A172 (cell line): ENCODE measurements at places on chromosomes 12 and 14.
A peak's percentile ranks its signal among the peaks of the same experiment; 100 is the strongest.

GRCh38 chr14:31842899-31843298 lies 234.2 kb upstream of the ARHGAP5 start:
- no peak for DNase-seq

DNA sequence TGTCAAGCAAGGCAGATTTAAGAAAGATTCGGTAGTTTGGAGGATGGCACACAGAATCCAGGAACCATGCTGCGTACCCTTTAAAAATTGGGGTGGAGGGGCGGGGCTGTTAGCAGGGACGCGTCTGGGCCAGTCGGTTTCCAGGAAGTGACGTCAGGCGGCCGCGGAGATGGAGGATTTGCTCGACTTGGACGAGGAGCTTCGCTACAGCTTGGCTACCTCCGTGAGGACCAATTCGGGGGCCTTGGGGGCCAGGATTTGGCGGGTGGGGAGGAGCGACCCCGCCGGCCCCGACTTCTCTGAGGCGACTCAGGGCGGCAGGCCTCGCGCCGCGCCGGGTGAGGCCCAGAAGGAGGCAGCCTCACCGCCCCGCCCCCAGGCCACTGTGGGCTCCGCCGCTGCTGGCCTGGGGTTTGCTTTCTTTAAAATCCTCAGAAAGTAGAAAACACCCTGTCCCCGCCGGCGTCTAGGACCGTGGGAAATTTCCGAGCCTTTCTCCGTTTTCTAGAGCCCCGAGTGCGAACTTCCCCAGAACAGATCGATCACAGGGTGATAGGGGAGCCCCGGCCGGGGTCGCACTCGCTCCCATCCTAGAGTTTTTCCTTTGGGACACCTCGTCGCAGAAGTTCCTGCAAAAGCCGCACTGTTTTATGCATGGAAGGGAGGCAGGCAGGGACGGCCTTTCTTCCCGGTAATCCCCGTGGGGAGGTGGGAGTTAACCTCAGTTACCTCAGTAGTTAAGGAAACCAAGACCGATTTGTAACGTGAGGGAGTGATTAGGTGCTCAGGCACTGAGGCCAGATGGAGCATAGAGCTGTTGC lies at the start of gene IFT43:
IFT43 (plus strand) TSS at position 146 of the 821 bp plus-strand sequence; CDS start at position 170, 24 bp downstream.
- peak; percentile 52 for DNase-seq

DNA sequence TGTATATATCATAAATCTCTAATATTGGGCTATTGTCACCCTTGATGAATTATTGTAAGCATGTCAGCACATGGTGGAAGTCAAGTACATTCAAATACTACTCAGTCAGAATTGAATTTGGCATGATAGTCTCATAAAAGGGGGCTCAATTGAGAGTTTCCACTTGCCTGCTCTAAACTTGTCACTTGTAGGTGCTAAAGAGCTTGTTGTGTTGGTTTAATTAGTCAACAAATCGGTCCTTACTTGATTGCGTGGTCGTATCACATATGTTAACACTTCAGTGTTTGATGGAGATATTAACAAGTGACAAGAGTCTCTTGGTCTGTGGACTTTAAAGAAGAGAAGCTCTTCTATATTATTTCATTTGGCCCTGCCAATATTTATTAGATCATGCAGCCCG lies 81.1 kb downstream of the NKX2-1 start:
- no peak for DNase-seq

- DNase-seq, result peak; percentile 67
Observed at GRCh38 chr14:65281991-65282895, 130.3 kb upstream of the FUT8 start.

GRCh38 chr12:9760699-9761418 lies at the start of gene CD69:
CD69 (minus strand) TSS chr12:9760901; CDS start chr12:9760820, 81 bp downstream.
- no peak for DNase-seq

DNA sequence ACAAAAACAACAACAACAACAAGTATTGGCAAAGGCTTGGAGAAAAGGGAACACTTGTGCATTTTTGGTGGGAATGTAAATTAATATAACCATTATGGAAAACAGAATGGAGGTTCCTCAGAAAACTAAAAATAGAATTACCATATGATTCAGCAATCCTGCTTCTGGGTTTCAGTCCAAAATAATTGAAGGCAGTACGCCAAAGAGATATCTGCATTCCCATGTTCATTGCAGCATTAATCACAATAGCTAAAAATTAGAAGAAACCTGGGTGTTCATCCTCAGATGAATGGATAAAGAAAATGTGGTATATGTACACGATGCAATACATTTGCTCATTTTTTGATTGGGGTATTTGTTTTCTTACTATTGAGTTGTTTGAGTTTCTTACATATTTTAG lies 813.0 kb downstream of the NRXN3 start:
- DNase-seq, result no peak

- no peak for DNase-seq
Observed at GRCh38 chr12:128783129-128783574, 40.6 kb downstream of the SLC15A4 start.

DNA sequence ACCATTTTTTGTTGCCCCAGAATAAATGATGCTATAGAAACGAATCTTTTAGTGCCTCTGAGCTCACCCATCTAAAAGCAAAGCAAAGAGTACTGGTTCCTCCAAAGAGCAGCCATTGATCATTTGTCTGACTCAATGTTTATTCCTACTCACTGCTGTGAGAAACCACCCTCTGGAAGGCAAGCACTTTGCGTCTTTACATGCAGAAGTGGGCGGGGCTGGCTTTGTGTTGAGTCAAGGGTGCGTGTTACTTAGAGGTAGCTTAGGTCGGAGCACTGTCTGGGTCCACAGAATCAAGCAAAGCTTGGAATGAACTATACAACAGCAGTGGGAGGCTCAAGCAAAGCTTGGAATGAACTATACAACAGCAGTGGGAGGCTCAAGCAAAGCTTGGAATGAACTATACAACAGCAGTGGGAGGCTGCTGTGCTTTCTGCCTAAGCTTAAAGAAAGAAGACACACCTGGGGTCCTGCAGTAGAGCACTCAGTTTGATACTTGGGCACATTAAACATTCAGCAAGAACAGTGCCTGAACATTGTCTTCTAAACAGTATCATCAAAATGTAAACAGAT lies 77.2 kb upstream of the PRICKLE1 start:
- DNase-seq, result no peak

GRCh38 chr14:101371799-101372793 lies 189.2 kb upstream of the DIO3 start:
- DNase-seq, result no peak

DNA sequence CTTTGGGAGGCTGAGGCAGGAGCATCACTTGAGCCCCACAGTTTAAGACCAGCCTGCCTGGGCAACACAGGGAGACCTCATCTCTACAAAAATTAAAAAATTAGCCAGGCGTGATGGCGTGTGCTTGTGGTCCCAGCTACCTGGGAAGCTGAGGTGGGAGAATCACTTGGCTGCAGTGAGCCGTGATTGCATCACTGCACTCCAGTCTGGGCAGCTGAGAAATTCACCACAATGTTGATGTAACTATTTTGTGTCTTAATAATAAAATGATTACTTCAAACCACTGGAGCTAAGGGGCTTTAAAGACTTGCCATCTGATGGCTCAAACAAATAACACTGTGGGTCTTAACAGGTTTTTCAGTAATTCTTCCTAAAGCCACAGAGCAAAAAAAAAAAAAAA lies 10.8 kb downstream of the ERH start:
- DNase-seq, result no peak

DNA sequence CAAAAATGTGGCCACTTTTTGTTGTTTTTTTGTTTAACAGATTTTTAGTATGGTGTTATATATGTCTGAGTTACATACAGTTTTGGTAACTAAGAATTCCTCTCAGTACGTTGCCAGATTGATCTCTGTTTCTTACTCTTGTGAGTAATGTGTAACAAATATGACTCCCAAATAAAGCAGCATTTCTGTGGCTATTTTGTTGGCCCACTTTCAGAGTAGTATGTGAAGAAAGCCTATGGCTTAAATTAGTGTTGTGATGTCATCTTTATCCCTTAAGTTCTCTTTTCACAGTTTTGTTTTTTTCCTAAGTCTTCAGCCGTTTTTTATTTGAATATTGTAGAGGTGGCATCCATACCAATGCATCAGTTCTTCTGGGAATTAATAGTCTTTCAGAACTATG lies 10.7 kb downstream of the PCNX4 start:
- no peak for DNase-seq

DNA sequence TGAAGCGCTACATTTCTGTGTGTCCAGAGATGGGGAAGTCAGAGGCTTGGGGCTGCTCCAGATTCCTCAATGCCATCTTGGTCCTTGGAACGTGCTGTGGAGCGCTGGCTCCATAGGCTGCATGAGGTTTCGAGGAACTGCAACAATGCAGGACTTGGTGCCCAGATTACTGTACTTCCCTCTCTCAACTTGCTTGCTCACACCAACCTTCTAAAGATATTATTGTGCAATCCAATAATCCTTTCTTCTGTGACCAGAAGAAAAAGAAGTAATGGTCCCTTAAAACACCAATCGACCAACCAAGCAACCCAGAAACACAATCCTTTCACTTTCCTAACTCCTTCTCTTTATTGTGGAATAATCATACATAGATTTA lies 3.7 kb downstream of the PRICKLE1 start:
- DNase-seq, result no peak

GRCh38 chr12:68621472-68622081 lies 10.9 kb downstream of the RAP1B start:
- no peak for DNase-seq
